ENCODE measurements at places on chromosomes 4 and X.

DNA sequence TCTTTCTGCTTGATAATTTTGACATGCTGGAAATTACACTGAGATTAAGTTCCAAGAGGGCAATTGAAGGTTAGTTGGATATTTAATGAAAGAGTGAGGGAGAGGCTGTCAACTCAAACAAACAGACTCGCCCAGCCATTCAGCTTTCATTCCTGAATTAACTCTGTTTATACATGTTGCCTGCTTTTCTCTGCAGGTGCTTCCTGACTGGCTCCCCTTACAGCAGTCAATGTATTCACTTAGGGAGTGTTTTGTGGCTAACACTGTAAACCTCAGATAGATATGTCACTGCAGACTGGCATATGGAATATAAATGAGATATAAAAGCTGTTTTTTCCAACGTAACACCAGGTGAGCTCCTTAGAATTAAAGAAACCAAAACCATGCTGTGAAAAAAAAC lies 28.7 kb downstream of the TMPRSS11A start:
- DNase-seq, result no peak

DNA sequence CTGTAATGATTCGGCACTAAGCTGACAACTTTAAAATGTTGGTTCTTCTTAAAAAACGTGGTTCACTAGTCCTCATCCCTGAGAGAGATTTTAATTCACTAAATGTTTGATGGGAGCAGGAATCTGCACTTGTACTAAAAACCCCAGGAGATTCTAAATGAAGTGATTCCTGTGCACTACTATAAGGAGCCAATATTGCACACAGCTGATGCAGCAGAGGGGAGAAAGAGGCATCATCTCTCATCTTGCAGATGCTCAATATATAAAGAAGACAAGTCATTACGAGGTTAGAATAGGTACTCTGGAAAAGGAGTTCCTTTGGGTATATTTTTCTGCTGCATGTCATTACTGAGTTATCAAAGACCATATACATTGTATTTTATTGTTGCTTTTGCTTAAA lies 207.6 kb upstream of the RASGEF1B start:
- DNase-seq, result no peak

DNA sequence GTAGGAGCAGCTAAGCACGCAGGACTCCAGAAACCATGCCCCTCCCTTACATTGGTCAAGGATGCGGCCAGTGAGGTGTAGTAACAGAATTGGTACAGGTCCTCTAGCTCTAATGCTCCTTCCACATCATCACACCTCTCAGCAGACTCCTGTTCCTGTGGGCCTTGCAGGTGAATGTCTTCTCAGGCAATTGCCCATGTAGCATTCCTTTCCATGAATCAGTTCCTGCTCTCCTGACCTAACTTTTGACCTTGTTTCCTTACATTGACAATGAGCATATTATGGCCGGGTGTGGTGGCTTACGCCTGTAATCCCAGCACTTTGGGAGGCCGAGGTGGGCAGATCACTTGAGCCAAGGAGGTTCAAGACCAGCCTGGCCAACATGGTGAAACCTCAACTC lies 31.3 kb downstream of the MAP7D3 start:
- peak; percentile 58 for DNase-seq

GRCh38 chr4:140117947-140118346 lies 36.0 kb downstream of the MAML3 start:
- DNase-seq, result no peak

- DNase-seq, result no peak
Observed at GRCh38 chrX:30220661-30221060, 5.3 kb downstream of the MAGEB2 start.

- no peak for DNase-seq
Observed at GRCh38 chr4:128690011-128690410, 119.5 kb upstream of the JADE1 start.

DNA sequence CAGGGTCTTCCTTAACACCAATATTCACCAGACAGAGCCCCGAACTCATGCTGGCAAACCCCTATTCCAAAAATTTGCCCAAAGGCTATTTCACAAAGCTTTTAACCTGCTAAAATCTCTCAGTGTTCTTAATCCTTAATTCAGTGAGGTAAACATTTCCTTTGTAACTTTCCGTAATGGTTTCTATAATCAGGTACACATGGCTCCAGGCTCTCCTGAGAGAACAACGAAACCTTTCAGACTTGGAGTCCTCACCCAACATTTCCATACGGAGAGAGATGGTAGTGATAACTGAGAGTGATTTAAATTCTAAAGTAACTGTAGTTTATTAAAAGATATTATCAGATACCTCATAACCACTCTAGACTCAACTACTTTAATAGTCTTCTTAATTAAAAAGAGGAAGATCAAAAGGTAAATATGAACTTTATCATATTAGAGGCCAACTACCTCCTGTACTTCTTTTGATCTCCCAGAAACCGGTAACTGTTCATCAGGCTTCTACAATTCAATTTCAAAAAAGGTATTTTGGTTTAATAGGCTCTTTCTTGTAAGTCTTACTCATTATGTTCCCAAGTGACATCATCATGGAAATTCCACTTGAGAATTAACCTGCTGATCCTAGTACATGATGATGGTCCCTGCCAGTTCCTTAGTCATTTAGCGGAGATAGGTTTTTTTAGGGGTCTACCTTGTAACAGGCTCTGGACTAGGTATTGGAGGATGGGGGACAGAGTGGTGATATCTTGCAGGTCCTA lies 91.4 kb upstream of the UCP1 start:
- DNase-seq, result no peak

- DNase-seq, result no peak
Observed at GRCh38 chr4:145056325-145057130, 41.5 kb downstream of the ANAPC10 start.

DNA sequence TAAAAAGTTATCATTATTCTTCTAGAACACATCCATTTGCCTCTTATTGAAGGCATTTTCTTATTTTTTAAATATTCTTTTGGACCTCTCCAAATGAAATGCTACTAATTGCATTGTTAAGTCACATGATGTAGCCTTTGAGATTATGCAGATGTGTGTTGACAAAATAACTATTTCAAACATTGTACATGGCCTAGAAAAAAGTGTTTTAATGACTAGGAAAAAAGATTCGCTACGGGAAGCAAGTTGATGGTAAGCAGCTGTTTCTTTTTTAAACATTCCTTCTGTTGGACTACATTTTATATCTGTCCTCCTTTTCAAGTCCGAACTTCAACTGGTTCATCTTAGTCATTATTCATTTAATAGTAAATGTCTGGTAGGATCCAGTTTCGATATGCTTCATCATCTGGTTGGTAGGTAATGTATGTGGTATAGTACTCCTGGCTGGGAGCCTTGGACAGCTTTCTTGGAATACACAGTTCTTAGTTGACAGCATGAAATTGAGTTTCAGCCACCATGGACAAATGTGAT lies 34.3 kb upstream of the GUCY1A1 start:
- DNase-seq, result no peak

- DNase-seq, result no peak
Observed at GRCh38 chr4:185576314-185576961, 41.1 kb upstream of the PDLIM3 start.

DNA sequence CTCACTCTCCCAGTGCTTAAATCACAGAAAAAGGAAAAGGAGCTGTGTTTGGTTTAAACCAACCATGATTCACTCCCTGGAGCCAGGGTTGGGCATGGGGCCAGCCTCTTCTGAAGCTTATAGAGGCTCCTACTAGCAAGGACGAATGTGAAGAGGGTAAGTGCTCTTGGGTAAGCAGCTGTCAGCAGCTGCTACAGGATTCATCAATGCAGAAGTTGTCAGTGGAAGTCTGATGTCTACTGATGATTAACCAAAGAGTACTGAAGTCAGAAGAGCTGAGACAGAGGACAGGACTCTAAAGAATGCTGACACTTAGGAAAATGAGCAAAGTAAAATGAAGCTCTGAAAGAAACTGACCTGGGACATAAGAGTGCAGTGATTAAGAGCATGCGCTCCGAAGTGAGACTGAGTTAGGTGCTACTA lies 32.7 kb upstream of the JADE1 start:
- no peak for DNase-seq

- DNase-seq, result no peak
Observed at GRCh38 chr4:101009471-101009870, 337.9 kb downstream of the PPP3CA start.

DNA sequence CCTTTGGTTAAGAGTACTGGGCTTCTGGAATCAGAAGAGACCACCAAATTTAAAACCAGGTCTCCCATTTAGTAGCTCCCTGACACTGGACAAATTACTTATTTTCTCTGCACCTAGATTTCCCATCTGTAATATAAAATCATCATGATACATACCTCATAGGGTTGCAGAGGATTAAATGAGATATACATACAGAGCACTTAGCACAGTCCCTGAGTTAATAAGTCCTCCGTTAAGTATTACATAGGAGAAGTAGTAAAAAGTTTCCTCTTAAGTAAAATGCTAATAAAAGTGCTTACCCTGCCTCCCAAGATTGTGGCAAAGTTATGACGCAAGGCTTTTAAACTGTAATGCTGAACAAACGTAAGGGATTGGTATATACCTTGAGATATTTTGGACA lies 539 bp upstream of the CHIC1 start:
- no peak for DNase-seq

DNA sequence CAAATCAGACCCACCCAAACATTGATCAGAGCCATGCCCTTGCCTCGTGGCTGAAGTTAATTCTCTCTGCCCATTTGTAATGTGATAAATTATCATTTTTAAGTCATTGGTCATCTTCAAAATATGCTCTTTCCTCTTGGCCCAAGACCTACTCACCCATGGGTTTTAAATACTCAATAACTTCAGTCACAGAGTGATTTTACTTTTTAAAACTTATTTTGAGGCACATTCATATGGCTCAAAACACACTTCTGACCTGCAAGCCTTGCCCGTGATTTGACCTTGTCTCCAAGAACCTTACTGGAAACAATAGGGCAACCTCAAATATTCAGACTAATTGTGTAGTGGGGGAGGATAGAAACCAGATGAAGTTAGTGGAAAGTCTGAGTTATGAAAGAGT lies 176.2 kb upstream of the LNX1 start:
- no peak for DNase-seq

- no peak for DNase-seq
Observed at GRCh38 chr4:174534461-174534860, 12.2 kb upstream of the HPGD start.

- no peak for DNase-seq
Observed at GRCh38 chr4:92447255-92447905, 143.6 kb downstream of the GRID2 start.

DNA sequence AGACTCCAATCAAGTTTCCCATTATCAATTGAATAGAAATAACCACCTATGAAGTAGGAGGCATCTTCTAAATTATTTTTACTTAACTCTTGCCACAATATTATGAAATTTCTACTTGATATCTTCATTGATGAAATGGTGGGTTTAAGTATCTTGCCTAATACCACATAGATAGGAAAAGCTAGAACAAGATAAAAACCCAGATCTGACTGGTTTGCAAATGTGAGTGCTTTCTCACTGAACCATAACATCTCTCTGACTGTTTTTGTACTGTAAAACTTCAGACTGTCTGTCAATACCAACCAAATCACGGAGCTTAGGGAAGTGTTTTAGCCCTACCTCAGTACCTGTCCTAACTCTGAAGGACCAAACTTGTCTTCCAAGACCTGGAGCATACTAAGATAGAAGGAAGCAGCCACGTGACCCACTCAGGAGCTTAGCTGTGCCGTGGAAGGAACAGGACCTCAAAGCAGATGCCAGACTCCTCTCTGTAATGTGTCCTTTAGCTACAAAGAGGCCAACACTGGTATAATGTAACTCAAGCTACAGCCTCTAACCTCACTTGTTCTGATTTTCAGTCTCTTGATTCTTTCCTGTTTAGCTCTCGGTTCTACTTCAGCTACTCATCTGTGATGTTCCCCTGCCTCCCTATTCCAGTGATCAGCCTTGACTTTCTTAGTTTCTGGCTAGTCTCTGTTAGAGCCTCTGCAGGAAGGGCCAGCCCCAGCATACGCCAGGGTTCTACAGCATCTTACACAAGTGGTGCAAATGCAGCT lies 84.4 kb downstream of the LRP2BP start:
- no peak for DNase-seq

GRCh38 chr4:147367891-147368290 lies 113.0 kb upstream of the EDNRA start:
- no peak for DNase-seq

DNA sequence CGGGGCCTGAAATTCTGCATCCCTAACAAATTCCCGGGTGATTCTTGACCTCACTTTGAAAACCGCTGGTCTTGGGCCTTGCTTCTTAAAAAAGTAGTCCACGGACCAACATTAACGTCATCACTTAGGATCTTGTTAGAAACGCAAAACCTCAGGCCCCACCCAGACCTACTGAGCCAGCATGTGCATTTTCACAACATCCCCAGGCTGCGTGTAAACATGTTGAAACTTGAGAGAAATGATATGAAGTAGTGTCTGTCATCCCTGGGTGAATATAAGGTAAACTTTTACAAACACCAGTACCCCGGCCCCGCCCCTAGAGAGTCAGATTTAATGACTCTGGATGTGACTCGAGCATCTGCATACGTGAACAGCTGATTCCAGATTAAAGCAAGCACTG lies 33.7 kb downstream of the SORBS2 start:
- DNase-seq, result no peak

DNA sequence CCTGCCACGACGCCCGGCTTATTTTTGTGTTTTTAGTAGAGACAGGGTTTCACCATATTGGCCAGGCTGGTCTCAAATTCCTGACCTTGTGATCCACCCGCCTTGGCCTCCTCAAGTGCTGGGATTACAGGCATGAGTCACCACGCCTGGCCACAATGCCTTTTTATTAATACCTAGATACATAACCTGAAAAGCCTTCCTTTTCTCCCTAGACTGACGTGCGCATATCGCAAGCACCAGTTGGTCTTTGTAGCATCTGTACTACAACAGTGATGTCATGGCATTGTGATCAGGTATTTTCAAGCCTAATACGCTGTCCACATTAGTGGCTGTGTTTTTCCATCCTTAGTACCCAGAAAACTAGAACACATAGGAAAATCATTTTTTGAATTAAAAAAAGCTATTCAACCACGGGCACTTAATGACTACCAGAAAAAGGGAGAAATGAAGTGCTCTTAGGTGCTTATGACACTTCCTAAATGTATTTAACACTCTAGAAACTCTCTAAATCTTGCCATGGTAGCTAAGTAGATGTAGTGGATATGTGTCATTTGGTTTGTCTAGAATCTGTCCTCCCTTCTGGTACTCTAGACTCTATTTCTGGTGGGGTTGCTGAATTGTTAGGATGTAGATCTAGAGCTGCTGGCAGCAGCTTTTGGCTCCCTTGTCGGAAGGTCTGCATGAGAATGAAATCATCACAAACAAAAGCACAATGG lies 707.8 kb downstream of the STIM2 start:
- no peak for DNase-seq

- no peak for DNase-seq
Observed at GRCh38 chr4:169272265-169272886, 1.6 kb upstream of the SH3RF1 start.

GRCh38 chrX:65999563-66000148 lies 40.2 kb downstream of the VSIG4 start:
- no peak for DNase-seq

- no peak for DNase-seq
Observed at GRCh38 chr4:184000457-184001396, 95.6 kb downstream of the STOX2 start.

GRCh38 chrX:19792412-19792811 lies 95.0 kb downstream of the SH3KBP1 start:
- DNase-seq, result no peak

GRCh38 chr4:92646826-92647225 lies 343.1 kb downstream of the GRID2 start:
- DNase-seq, result no peak

GRCh38 chr4:121034017-121034416 lies 38.3 kb downstream of the NDNF start:
- no peak for DNase-seq
